ENCODE measurements at places on chromosomes 6 and 20.

GRCh38 chr6:83517500-83517899 is 5.2 kb downstream of the PRSS35 start:
- DNase-seq: no peak

GRCh38 chr6:119669221-119669620 is 319.7 kb upstream of the MAN1A1 start:
- DNase-seq: no peak

DNA sequence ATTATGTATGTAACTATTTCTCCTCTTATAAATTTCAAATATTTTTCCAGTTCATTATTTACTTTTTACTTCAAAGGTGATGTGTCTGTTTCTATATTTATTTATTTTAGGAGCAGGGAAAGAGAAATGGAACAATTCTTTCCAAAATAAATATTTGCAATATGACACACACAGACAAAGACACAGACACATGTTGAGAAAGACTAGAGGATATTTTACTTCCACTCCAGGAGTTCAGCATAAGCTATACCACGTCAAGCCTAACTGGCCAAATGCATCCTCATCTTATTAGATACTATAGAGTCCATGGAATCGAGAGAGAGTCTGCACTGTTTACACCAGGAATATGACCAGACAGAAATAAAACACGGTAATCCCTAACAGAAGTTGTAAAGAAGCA is 13.3 kb downstream of the RALGAPA2 start:
- no peak for DNase-seq

DNA sequence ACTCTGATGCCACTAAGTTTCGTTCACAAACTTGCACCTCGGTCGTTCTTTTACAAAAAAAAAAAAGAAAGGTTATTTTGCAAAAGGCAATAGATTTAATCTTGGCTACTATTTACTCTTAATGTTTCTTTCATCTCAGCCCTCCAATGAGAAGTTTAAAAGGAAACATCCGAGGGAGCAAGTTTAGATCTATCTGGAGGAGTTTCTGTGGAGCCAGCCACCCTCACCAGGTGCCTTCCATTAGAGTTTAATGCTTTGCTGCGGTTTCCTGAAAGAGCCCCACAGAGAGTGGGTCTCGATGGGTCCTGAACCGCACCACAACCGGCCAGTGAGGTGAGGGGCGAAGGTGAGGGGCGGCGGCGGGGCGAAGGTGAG is 632 bp downstream of the PRKN start:
- no peak for DNase-seq

- no peak for DNase-seq
Observed at GRCh38 chr20:38212806-38213606, 47.5 kb downstream of the KIAA1755 start.

- no peak for DNase-seq
Observed at GRCh38 chr6:150346346-150346745, 22.5 kb upstream of the IYD start.

- DNase-seq: no peak
Observed at GRCh38 chr6:133855991-133856370, 32.9 kb upstream of the TCF21 start.

- DNase-seq: no peak
Observed at GRCh38 chr6:81575442-81575841, 177.0 kb downstream of the TENT5A start.

DNA sequence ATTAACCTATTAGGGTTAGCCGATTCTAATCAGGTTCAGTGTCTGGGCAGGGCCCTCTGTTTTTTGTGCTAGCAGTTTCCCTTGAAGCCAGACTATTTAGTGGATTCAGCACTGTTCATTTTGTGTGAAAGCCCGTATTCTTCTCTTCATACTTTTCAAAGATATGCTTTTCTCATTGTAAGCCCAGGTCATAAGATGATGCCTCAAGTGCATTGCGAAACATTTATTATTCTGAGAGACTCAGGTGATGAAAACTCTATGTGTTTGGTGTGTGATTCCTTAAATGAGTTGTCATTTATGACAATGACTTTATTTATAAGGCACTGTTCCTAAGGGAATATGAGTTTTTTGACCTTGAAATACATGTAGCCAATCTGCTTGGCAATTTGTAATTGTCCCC is 851.0 kb upstream of the FLRT3 start:
- DNase-seq: no peak

GRCh38 chr6:127963495-127963894 is 62.6 kb upstream of the THEMIS start:
- DNase-seq: no peak

DNA sequence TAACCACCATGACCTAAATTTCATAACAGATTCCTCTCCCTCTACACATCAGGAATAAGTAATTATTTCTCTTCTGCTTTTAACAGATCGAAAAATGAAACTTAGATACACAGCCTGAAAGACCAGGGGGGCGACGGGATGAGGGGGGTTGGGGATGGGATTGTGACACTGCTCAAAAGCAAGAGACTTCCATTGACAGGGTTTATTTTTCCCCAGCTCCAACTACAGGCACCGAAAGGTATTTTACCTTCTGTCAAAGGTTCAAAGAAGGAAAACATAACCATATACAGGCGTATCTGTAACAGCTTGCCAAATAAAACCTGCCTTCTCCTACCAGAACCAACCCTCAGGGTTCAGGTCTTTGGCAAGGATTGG is 1.3 kb downstream of the EPHA7 start:
- DNase-seq: no peak

DNA sequence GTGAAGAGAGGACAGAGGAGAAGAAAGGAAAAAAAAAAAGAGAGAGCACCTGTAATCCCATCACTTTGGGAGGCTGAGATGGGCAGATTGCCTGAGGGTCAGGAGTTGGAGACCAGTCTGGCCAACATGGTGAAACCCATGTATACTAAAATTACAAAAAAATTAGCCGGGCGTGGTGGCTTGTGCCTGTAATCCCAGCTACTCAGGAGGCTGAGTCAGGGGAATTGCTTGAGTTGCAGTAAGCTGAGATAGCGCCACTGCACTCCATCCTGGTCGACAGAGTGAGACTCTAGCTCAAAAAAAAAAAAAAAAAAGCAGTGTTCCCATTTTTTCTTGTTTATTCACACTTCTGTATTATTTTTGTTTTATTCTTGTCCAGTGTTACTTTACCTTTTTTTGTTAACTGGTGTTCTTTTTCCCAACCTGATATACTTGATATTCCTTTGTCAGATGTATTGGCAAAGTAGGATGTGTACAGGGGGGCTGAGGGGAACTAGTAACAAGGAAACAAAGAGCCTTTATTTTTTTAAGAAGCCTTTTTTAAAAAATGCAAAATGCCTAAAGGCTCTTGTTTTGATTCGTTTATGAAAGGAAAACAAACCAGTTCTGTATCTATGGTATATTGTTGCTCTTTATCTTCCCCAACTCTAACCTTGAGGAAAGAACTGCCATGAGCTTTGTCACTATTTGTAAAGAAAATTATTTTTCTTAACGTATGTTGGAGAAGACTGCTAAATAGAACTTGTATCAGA is 22.3 kb downstream of the COL19A1 start:
- DNase-seq: no peak

GRCh38 chr6:6681075-6681849 is 92.7 kb downstream of the LY86 start:
- no peak for DNase-seq

- no peak for DNase-seq
Observed at GRCh38 chr6:41161851-41162552, 914 bp downstream of the TREM2 start.

- no peak for DNase-seq
Observed at GRCh38 chr20:53447316-53447715, 146.3 kb downstream of the ZNF217 start.

- DNase-seq: no peak
Observed at GRCh38 chr20:20969701-20970280, 136.4 kb downstream of the LINC00237 start.

- no peak for DNase-seq
Observed at GRCh38 chr20:62058941-62059340, 6.7 kb downstream of the TAF4 start.

GRCh38 chr6:108395297-108395696 is 100.4 kb downstream of the AFG1L start:
- no peak for DNase-seq

GRCh38 chr20:47040506-47041125 is 146.0 kb downstream of the EYA2 start:
- no peak for DNase-seq

DNA sequence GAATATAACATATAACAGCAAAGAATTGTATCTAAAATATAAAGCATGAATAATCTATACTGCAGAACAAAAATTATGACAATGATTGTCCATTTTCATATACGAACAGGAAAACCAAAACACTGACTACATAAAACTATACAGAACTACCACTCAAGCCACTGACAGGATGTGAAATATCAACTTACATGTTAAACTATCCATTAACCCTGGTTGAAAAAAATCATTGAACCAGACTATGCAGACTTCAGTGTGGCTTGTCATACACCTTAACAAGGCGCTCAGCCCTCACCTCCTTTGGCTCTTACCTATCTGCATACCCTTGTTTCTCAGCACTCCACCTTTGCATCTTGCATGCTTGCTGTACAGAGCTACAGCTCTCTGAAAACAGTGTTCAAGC is 34.9 kb downstream of the ASCC3 start:
- DNase-seq: no peak

DNA sequence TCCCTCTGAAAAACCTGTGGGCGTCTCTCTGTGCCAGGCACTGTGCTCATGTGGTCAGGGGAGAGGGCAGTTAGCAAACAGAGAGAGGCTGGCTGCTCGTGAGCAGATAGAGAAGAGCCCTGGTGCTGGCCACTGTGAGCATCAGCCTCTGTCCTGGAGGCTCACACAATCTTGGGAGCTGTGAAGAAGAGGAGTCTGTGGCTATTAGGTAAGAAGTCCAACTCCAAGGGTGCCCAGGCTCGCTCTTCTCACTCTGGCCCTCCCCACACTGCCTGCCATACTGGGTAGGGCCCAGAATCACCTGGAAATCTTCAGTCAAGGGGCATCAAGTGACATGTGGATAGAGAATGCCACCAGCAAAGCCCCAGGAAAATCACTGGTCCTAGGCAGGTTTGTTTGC is 14.1 kb downstream of the SCML4 start:
- no peak for DNase-seq

- peak; percentile 80 for DNase-seq
Observed at GRCh38 chr6:32685603-32686002, 19.1 kb upstream of the HLA-DQB1 start.

GRCh38 chr20:1426231-1426849 is 33.5 kb upstream of the FKBP1A start:
- DNase-seq: no peak

- no peak for DNase-seq
Observed at GRCh38 chr6:92934625-92935024, 484.7 kb downstream of the EPHA7 start.

DNA sequence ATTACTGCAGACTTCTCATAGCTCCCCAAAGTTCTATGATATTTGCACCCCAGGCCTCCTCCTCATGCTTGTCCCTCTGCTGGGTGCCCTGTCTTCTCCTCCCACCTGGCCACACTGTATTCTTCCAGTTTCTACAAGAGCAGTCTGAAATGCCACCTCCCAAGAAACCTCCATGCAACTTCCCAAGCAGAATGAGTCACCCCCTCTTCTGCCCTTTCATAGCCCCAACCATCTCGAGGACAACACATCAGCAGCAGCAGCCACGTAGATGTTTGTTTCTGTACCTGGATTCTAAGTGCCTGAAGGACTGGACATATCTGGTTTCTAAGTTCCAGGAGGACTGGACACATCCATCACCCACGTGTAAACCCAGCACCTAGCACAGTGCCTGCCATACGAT is 6.6 kb upstream of the ULBP2 start:
- DNase-seq: no peak

GRCh38 chr6:149270616-149271015 is 46.9 kb upstream of the TAB2 start:
- no peak for DNase-seq

DNA sequence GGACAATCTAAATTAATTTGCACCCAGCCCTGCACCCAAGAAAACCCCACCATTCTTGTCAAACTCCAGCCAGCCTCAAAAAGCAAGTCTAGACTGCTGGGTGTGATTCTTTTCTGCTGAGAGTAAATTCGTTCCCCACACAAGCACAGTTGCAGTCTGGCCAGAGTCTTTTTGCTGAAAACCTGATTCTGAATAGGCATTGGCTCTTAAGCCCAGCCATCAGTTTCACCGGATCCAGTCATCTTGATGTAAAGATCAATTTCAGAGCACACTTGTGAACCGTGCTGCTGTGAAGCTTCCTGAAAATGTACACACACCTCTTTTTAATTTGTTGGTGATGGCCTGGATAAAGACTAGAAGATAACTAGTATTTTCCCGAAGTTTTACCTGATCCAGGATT is 159.4 kb upstream of the GGTLC1 start:
- no peak for DNase-seq

DNA sequence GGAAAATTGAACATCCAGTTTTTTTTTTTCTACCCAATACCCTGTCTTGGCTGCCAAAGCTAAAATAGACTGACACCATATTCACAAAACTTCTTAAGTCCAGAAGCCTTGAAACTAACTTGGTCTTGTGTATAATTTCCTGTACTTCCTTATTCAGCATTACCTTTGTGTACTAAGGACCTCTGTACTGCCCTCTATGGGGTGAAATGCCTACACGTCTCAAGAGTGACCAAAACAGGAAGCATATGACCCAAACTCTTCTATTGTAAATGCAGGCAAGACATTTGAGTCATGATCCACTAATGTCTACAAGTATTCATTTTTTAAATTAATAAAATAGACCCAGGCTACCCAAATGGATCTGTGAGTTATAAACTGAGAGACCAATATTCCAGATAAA is 50.4 kb downstream of the HMGCLL1 start:
- DNase-seq: peak; percentile 3

GRCh38 chr6:29926413-29927274 is 15.7 kb upstream of the HLA-A start:
- peak; percentile 79 for DNase-seq

DNA sequence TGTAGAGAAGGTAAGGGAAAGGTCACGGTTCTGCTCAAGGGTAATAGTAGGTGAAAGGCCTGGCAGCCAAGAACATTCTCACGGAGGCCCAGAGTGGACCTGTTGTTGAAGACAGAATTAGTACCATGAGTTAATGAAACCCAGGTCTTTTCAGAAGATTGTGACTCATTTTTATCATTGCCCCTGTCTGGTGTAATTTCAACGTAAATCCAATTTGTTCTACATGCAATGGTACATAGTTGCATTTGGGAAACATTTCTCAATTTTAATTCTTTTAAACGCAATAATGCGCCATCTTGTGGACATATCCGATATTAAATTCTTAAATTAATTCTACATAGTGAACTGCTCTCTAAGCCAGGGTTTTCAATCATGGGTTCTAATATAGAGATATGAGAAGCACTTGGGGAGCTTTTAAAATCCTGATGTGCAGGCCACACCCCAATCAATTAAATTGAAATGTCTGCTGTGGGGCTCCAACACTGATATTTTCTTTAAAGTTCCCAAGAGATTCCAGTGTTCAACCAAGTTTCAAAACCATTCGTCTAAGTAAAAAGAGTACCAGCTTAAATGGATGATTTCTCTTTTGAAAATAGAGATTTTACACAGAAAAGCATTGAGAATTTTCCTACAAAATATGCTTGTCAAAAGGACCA is 257.4 kb downstream of the PLCB1 start:
- no peak for DNase-seq
